IPS DF 19.7 (cell line): ENCODE measurements at places on chromosomes 3 and 15.

GRCh38 chr3:157618075-157618760, 115.0 kb upstream of the VEPH1 start:
- DNase-seq = peak; percentile 20

DNA sequence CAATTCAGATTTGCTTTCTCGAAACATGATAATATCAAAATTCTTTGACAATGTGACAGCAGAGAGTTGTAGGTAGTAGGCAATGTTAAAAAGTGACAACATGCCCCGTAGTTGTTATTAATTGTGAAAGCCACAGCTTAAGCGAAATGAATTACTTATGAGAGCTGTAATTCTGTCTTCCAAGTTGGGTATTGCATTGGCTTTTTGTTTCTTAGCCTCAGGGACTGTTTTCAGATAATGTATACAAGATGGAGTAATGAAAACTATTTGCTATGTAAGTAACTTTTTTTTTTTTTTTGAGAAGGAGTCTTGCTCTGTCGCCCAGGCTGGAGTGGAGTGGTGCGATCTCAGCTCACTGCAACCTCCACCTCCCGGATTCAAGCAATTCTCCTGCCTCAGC, 43.1 kb upstream of the MAP3K13 start:
- no peak for DNase-seq

DNA sequence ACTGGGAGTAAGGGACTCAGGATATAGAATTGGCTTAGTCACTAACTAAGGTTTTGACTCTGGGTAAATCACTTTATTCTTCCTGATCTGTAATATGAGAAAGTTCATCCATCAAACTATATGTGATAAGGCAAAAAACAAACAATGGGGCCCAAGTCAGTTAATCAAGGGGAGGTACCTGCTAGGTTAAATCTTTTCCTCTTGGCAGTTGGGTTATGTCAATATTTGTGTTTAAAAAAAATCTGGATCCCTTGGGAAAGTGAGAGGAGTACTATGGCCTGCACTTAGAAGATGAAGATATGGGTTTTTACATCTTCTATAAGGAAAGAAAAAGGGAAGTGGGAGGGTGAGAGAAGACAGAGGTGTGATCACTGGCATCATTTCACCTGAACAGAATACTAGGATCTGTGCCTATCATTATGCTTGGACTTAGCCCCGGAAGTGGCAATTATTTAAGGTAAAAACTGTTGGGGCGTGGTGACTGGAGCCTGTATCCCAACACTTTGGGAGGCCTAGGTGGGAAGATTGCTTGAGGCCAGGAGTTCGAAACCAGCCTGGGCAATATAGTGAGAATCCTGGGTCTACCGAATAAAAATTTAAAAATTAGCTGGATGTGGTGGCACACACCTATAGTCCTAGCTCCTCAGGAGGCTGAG, 2.8 kb upstream of the SLC28A2 start:
- DNase-seq = no peak

DNA sequence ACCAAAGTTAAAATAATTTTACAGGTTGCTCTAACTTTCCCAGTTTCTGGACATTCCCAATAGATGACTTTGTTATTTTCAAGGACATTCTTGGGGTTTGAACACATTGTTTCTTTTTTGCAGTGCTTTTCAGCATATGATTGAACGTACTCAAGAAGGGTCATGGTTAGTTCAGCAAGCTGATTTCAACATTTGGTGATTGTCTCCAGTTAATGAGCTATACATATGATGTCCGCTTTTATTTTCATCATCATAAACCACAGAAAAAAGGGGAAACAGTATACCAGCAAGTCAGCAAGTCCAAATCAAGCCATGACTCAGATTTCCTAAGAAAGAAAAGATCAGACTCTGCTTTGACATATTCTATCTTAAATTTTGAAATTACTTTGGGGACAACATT, 69.4 kb downstream of the B3GALNT1 start:
- no peak for DNase-seq

DNA sequence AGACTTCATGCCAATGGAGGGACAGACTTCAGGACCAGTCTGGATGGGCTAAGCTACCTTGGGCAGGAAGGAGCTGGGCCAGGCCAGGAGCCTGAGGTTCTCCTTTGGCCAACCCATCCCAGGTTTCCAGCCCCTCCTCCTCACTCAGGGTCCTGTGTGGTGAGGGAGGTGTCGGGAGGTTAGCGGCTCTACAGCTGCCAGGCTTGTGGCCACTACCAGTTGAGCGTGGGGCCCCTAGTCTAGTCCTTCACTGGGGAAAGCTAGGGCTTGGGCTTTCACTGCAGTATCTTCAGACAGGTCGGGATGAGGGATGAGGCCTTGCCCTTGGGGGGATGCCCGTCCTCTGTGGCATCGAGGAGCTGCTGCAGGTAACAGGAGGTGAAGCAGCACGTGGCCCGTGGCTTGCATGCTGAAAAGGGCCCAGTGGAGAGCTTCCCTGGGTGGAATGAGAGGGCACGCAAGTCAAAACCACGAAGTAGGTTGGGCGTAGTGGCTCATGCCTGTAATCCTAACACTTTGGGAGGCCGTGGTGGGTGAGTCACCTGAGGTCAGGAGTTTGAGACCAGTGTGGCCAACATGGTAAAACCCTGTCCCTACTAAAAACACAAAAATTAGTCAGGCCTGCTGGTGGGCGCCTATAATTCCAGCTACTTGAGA, 8.5 kb upstream of the FANCD2 start:
- DNase-seq = no peak

GRCh38 chr3:128080323-128081080, 28.3 kb downstream of the SEC61A1 start:
- no peak for DNase-seq

- DNase-seq = no peak
Measured at GRCh38 chr3:148763156-148763680, 64.4 kb upstream of the CPB1 start.

DNA sequence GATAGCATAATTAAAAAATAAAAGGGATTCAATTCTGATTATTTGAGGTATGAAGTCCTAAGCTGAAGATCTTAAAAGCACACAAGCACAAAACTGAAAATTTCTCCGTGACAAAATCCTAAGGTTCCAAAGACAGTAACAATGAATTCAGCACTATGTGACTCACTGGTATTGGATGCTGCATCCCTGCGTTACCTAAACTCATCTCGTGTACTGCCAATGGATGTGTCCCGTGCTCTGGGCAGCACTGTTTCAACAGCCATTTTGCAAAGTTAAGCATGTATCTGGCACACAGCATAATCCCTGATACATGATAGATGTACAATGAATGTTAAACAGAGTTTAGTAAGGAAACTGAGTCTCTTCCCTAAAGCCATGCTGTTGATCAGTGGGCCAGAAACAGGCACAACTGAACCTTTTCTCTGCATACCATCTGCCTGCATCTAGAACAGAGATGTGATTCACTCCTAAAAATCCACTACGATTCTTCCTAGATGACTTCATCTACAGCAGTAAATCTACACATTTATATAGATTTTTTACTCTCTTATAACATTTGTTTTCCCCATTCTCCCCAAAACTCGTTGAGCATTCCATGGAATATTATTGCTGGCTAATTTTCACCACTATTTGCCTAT, 14.3 kb downstream of the SUCLG2 start:
- DNase-seq = no peak

GRCh38 chr3:54888873-54889272, 39.0 kb downstream of the LRTM1 start:
- DNase-seq = no peak

DNA sequence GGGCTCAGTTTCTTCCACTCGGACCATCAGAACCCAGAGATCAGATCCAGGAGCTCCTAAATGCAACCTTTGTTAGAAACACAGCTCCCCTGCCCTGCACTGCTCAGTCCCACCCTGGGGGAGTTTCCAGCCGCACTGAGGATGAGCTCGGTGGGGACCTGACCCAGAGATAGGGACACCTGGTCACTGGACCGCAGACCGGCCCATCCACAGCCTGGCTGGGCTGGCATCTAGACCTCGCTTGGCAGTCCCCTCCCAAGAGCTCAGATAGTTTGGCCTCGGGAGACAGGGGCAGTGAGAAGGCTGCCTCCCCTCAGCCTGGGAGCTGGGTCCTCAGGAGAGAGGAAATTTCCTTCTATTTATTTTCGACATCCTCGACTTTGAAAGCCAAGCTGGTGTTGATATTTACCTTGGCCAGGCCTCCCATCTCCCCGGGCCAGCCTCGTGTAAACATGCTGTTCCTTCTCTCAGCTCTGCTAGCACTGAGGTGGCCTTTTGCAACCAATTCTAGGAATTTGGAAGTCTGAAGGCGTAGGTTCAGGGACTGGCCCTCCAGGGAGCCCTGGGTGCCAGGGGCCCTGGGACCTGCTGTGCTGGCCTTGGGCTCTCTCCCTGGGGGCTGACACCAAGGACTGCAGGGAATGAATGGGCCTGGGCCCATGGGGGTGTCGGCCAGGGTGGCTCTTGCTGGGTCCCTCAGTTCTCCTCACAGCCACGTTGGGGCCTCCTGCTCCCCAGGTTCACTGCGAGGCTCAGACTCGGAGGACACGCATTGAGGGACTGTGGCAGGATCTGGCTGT, 90.1 kb downstream of the VGLL4 start:
- no peak for DNase-seq

DNA sequence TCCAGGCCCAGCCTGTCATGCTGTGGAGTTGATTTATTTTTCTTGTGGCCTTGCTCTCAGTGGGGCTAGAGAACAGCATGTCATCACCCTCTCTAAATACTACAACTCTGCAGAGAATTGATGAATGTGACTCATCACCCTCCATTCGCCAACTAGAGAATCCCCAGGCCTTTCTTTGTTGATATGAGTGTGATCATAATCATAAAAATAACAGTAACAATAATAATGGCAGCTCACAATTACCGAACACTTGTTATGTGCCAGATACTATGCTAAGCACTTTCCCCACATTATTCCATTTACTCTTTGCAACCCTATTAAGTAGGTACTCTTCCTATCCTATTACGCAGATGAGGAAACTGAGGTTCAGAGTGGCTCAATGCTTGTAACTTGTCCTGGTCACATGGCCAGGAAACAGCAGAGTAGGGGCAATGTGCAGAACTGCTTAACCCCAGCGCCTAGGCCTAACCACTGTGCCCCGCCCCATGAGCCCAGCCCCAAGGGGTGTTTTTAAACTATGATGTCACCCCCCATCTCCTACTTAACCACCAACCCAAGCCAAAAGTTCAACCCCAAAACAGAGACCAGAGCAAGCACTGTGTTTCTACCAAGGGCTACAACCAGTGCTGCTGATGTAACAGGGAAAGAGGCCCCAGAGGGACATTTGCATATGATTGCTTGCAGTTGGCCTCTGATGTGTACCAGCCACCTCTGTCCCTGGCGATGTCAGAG, 104.5 kb downstream of the ADCY5 start:
- no peak for DNase-seq

- DNase-seq = no peak
Measured at GRCh38 chr15:78302579-78303312, 3.3 kb upstream of the SKIC8 start.

DNA sequence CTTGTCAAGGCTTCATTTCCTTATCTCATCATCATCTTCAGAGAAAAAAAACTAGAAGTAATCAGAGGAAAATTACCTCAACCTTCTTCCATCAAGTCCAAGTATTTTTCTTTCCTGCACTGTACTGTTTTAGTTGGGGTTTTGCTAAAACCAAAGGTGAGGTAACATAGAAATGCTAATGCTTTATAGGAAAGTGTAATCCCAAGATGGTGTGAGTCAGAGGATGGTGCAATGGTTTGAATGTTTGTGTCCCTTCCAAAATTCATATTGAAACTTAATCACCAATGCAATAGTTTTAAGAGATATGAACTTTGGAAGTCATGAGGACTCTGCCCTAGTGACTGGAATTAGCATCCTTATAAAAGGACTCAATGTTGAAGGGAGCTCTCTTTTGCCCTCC, 79.5 kb downstream of the KBTBD8 start:
- DNase-seq = no peak

- DNase-seq = no peak
Measured at GRCh38 chr3:129605922-129606635, 397 bp downstream of the PLXND1 start.

DNA sequence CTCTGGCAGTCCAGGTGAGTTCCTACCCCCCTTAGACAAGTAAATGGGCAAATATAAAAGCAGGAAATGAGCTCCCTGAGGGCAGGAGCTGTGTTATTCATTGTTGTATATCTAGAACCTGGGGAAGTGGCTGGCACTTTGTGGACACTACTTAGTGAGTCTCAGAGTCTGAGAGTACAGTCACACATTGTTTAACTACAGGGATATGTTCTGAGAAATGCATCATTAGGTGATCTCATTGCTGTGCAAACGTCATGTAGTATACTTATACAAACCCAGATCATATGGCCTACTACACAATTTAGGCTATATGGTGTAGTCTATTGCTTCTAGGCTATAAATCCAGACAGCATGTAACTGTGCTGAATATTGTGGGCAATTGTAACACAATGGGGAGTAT, 52.4 kb downstream of the DRD3 start:
- DNase-seq = no peak

DNA sequence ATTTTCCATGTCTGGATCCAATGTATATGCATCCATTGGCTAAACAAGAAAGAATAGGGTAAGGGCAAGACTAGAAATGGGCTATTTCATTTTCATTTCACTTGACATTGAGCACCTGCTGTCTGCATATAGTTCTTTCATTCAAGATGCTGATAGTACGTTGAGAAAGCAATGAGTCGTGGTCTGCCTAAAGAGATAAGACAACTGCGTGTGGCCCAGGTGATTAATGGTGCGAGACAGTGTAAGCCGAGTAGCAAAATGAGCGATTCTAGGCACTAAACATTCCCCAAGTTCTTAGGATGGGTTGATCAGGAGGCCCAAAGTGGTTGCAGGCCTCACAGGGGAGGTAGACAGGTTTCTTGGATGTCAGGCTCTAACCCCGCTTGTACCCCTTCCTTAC, 235.4 kb downstream of the PDCD6IP start:
- DNase-seq = no peak

- no peak for DNase-seq
Measured at GRCh38 chr3:98073486-98073885, 13.5 kb upstream of the OR5AC2 start.

DNA sequence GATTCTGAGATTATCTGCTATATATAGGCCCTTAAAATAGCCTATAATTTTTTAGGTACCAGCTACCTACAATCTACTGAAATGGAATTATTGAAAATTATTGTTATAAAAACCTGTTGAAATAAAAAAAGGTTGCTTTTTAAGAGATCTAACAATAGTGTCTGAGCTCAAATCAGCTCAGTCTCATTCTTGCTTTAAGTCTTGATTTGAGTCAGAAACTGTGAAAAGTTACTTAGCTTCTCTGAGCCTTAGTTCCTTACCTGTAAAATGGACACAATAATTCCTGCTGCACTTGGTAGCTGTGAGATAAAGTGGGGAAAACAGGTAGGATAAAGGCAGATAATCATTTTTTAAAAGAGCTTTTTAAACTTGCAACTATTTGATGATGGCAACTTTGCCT, 118.8 kb upstream of the UBE2E2 start:
- DNase-seq = no peak

DNA sequence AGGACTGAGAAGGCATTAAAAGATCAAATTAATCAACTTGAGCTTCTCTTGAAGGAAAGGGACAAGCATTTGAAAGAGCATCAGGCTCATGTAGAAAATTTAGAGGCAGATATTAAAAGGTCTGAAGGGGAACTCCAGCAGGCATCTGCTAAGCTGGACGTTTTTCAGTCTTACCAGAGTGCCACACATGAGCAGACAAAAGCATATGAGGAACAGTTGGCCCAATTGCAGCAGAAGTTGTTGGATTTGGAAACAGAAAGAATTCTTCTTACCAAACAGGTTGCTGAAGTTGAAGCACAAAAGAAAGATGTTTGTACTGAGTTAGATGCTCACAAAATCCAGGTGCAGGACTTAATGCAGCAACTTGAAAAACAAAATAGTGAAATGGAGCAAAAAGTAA, 149.7 kb upstream of the LRRFIP2 start:
- DNase-seq = no peak
